ENCODE measurements at places on chromosomes 5 and 9.

DNA sequence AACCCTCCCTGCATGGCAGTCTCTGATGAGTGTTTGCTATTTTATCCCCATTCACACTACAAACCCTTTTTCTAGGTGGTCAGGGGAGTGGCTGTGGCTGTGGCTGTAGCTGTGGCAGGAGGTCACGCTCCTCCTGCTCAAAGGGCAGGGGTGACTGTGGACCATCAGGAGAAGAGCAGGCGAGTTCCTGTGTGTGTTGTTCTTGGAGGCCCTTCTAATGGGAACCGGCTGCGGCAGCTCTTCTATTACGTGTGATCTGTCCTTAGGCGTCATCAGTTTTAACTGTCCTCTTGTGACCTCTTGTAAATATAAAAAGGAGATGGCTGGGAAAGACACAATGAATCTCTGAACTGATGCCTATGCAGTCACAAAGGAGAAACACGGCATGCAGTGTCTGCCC lies 65.1 kb downstream of the ANKH start:
- no peak for DNase-seq

- DNase-seq, result no peak
Measured at GRCh38 chr5:168950241-168950951, 350.5 kb downstream of the SLIT3 start.

DNA sequence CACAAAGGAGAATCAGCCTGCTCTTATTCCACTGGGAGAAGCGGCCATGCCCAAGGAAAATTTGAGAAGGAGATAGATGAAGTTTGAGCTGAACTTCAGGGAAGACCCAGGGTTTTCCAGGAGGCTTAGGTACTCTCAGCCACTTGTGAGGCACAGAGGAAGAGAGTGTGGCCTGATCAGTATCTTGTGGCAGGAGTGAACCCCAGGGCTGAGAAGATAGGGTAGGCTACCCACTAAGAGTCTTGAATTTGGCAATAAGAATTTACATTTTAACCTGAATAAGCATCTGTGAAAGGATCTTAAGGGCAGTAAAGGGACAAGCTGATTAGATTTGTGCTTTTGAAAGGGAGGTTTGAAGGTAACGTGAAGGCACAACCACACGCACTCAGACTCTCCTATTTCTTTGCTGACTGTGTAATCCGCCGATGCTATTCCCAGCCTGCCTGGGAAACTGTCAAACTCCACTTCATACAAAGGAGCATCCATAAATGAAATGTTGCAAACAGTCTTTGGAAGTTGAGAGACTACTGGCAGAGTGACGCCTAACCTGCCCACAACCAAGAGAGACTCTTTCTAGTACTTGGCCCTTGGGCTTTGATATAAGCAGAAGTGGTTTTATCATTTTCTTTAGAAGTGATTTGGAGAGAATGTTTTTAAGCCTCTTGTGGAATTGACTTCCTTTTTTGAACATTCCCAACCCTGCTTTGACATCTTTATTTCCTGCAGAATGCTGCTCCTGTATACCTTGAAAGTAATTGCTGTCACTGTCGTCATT lies 108.2 kb upstream of the VCAN start:
- no peak for DNase-seq

DNA sequence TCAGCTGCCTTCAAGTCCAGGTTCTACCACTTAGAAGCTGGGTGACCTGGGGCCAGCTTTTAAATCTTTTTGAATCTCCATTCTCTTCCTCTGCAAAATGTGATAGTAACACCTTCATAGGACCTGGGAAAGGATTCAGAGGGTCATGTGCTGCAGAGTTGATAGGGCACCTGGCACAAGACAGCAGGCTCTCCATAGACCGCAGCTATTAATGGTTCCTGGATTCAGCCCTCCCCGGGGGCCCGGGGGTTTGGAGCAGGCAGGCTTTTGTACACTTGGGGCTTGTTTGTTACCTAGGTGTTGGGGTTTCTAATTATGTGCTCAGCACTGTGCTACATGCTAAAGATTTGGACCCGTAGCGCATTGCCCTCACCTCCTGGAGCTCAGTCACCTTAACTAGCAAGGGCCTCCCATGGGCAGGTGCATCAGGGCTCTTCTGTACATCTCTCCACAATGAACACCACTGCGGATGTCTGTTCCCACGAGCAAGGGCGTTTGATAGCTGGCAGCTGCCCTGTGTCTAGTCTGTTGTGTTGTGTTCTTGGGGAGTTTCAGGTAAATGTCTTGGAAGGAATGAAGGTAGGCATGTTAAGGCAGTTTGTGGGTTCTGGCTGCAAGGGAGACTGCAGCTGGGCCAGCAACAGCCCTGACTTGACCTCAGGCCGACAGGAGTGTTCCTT lies 12.1 kb downstream of the PRRC2B start:
- DNase-seq, result no peak

DNA sequence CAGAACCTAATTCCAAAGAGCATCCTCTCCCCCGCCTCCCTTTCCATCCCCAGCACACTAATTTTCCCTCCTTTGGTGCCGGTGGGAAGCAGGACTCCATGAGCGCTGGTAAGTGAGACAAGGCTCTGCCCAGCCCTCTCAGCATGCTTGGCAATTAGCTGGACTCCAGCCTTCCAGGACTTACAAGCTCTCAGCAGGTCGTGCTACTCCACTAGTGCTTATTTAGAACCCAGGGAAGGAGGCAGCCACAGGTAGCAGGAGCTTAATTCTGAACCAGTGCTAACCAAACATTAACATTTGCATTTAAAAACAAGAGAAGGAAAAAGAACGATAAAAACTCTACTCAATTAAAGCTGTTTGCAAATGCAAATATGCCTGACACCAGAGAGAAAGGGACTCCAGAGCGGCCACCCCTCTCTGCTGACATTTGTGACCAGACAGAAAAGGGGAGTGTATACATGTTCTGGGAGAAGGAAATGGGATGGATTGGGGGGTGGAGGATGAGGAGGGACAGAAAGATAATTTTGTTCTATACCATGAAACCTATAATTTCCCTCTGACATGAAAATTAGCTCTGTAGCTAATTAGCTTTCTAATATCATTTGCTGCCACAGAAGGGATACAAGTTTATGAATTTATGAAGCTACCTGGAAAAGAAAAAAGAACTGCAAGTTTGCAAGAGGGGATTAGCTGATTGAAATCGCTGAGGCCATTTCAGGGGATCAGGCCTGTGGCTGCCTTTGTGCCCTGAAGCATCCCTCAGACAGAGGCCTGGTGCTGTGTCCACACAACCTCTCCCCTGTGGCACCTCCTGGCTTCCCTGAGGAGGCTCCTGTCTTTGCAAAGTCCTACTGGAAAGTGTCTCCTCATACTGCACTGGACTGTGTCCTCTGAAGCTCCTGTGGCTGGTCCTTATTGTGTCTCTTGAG lies 266.3 kb downstream of the SEC61B start:
- no peak for DNase-seq

- no peak for DNase-seq
Measured at GRCh38 chr5:3818624-3819023, 223.0 kb downstream of the IRX1 start.

- DNase-seq, result no peak
Measured at GRCh38 chr5:161190086-161190485, 338.1 kb upstream of the ATP10B start.

DNA sequence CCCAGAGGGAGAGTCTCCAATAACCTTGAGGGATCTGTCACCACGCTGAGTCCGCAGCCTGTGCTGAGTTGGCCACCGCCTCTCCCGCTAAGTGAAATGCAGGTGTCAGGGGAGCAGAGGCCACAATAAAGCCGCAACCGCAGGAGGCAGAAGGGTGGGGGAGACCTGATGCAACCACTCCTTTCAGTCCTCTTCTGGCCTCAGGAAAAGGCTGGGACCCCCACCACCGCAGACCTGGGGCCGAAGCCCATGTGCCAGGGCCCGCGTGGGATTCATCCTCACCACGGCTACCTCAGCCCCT lies 576 bp downstream of the MAP1B start:
- no peak for DNase-seq

DNA sequence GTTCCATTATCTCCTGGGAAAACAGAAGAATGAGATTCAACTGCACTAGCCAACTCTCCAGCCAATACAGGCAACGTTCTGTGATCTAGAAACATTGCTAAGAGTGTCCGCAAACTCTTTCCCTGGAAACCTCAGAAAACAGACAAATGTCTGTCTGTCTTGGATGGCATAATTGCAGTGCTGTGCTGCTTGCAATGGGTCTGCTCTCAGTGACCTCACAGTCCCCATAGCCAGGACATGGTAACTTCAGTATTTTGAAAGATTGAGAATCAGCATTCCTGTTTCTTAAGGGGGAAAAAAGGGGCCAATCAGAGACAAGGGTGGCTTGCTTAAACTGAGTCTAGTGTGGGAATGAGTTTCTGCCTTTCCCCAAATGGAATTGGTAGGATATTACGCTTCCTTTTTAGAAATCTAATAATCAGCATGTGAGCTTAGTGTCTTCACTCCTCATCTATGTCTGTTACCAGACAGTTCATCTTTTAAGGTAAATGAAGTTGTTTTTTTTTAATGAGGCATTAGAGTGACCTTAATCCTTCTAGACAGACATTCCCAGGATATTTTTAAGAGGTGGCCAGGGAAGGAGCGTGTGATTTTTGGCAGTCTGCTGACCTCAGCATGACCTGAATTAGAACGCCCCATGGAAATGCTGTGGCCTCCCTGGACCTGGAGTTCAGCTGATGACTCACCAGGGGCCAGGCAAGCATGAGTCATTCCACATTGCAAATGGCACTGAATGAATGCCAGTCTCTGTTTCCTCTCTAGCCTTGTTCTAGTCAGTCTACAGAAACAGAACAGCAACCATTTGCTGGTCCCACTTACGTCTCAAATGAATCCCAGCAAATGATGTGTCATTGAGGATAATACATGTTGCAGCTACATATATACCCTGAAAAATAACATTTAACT lies 210.2 kb upstream of the ACTBL2 start:
- DNase-seq, result no peak

DNA sequence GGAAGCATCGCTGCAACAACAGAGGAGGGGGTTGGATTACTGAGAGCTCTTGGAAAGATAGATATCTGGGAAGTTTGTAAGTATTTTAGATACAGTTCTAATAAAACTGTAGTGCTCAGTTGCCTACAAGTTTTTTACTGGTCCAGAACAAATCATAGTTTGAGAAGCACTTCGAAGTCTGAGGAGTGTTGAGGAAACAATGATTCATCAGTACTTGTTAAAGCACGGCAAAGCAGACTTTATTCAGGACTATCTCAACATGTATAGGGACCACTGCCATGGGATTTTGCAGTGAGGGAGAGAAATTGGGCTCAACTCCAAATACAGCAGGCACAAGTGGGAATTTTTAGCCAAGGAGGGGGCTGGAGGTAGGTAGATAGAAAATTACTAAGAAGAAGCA lies 25.3 kb upstream of the RECK start:
- DNase-seq, result no peak

GRCh38 chr5:93406971-93407401 lies 174.0 kb downstream of the NR2F1-AS1 start:
- no peak for DNase-seq

DNA sequence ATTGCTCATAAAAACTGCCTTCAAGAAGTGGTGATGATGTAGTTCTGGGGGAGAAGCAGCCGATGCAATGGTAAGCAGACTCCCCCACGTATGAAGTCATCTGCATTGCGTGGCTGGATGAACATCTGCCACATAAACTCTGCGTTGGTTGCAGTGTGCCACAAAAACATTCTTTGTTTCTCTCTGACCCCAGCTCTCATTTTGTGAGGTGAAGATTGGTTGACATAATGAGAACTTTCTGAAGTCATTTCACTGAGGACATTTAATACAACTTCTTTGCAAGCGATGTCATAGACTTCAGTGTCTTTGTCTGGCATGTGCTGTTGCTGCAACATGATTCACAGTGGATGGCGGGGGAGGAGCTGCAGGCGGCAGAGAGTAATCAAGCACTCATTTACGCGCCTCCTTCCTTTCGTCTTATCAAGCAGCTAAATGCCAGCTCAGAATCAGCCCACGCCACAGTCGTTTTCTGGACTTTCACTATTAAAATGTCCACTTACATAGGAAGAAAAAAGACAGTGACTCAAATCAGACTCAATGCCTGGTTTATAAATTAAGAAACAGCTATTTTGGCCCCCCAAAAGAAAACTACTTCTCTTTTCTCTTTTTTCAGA lies 91.5 kb upstream of the NFIL3 start:
- DNase-seq, result no peak

DNA sequence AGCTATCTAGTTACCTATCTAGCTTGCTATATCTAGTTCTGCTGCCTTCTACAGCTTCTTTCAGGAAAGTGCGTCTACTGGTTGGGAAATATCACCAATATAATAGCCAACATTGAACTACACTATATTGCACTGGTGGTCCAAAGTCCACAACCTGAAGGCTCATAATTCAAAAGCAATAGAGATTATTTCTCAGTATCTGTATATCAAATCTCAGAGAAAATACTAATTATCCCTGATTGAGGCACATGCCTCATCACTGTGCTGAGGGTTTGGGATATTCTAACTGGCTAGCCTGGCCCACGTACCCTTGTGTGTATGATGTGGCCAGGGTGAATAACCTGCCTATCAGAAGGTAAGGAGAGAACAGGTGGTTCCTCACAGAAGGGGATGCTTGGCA lies 53.8 kb downstream of the SH3RF2 start:
- DNase-seq, result no peak

DNA sequence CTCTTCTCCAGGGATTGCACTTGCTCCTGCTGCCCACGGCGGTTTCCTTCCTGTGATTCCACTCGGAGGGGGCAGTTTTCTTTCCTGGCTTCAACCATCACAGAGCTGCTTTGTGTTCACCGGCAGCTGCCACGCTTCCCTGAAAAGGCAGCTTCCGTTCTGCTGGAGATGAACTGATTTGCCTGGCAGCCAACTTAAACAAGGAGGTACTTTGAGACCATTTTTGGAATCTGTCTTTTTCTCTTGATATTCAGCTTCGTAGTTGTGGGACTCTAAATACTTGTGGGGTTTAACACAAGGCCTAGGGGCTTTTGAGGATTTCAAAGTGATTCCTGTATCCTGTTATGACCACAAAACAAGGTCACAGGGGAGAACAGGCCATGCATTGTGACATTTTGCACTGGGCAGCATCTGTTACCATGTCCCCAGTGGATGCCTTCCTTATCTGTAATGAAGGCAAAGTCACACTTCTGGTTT lies 192.0 kb downstream of the MTRR start:
- no peak for DNase-seq

- DNase-seq, result no peak
Measured at GRCh38 chr5:91288118-91288916, 94.8 kb downstream of the ARRDC3 start.

GRCh38 chr9:115088860-115089259 lies 29.1 kb downstream of the TNC start:
- DNase-seq, result no peak

DNA sequence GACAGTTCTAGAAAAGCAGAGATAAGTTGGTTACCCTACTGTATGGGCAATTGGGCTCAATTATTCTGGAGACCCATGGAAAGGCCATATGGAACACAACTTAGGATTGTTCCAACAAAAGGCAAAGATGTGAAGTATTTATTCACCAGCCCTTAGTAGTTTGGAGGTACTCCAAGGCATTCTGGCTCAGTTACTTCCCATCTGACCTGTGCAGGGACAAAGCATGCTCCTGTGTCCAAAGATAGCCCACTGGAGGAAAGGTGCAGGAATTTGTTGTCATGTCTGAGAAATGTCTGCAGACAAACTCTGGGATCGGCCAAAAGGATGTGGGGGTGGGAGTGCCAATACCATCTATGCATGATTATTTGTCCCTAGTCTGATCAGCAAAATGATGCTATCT lies 279.5 kb upstream of the PTGER4 start:
- DNase-seq, result no peak
